H9 (cell line): ENCODE measurements at places on chromosomes 12 and 14.

DNA sequence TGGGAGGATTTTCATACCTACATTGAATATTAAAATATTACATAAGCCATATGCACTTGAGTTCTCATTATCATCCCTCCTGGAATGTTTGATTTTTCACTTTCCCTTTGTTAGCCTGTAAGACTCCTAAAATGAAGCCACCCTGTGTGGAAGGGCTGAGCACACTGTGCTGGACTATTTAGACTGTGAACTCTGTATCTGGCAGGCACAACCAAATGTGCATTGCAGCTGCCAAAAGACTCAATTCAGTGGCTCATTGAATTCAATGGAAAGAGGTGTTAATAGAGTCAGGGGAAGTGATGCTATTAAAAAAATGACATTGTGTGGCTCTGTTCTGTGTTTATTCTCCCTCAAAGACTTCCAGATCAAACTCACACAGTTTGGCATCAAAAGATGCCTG lies 111.1 kb downstream of the SMOC1 start:
- no peaks in the 10 kb centered on the region; the same call in 1 of the 2 replicates for H3K4me1 ChIP-seq
- H3K27me3 ChIP-seq: no peaks in the 10 kb centered on the region
- peaks cover 3% of the 10 kb centered on the region for H3K36me3 ChIP-seq
- no peak for DNase-seq
- no peak overlapping the region for H3K27ac ChIP-seq

DNA sequence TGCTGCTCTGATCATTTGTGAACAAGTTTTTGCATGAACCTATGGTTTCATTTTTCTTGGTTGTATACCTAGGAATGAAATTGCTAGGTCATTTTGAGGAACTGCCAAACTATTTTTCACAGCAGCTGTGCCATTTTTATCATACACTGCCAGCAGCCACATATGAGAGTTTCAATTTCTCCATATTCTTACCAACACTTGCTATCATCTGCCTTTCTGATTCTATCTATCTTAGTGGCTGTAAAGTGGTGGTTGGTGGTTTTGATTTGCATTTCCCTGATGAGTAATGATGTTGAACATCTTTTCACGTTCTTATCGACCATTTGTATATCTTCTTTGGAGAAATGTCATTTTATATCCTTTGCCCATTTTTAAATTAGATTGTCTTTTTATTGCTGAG lies 146.1 kb downstream of the C12orf75 start:
- H3K27me3 ChIP-seq: no peaks in the 10 kb centered on the region; the same call in 1 of the 2 replicates
- H3K27ac ChIP-seq: no peak overlapping the region
- H3K4me1 ChIP-seq: 0 out of 2 replicates have a peak, but pooled peaks cover 1% of the 10 kb centered on the region
- H3K36me3 ChIP-seq: no peaks in the 10 kb centered on the region
- no peak for DNase-seq
- no peak overlapping the region for H3K4me3 ChIP-seq

DNA sequence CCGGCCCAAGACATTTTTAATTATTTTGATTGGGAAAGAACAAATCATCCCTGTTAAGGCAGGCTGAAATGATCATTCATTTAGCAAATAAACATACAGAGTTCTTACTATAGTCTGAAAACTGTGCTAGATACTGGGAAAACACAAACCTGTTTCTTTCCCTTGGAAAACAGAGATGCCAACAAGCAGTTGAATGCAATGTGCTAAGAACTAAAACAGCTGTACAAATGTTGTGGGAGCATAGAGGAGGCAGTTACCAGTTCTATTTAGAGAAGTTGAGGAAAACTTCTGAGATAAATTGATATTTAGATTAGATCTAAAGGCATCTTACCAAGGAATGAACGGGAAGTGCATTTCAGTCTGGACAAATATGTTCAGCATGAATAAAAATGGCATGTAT lies 3.2 kb upstream of the NECAP1 start:
- DNase-seq: no peak
- H3K27me3 ChIP-seq: no peaks in the 10 kb centered on the region
- H3K4me1 ChIP-seq: no peaks in the 10 kb centered on the region; the same call in 1 of the 2 replicates
- no peaks in the 10 kb centered on the region for H3K36me3 ChIP-seq
- H3K4me3 ChIP-seq: no peak overlapping the region

DNA sequence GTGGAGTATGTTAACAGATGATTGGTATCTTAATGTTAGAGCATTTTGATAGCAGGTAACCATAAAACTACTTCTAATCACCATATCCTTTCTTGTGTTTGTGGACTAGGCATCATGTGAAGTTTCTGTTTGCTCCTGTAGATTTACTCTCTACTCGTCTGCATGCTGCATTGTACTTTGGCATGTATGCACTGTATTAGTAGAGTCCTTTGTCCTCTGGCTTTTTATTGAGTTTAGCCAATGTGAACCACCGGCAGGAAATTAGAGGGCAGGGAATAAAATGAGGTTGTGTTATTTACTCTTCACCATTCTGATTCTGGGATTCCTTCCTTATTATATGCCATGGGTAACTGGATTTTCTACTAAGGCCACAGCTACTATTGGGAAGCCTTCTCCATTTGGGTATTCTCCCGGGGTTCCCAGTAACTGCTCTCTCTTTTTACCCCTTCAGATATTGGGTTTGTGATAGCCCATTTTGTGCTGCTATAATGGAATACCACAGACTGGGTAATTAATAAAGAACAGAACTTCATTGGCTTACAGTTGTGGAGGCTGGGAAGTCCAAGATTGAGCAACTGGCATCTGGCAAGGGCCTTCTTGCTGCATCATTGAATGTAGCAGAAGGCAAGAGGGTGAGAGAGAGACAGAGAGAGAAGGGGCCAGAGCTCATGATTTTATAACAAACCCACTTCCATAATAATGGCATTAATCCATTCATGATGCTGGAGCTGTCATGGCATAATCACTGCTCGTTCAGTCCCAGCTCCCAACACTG lies 22.4 kb downstream of the FAM177A1 start:
- no peaks in the 10 kb centered on the region for H3K4me1 ChIP-seq
- no peak overlapping the region for H3K27ac ChIP-seq
- H3K36me3 ChIP-seq: peaks cover 32% of the 10 kb centered on the region
- no peak for DNase-seq
- H3K27me3 ChIP-seq: no peaks in the 10 kb centered on the region

GRCh38 chr14:28565345-28565744 lies 201.2 kb upstream of the FOXG1 start:
- no peaks in the 10 kb centered on the region for H3K36me3 ChIP-seq

- H3K27ac ChIP-seq: no peak overlapping the region
- H3K4me1 ChIP-seq: no peaks in the 10 kb centered on the region; the same call in 1 of the 2 replicates
- no peak overlapping the region for H3K4me3 ChIP-seq
These were observed 182.2 kb downstream of the AACS start for GRCh38 chr12:125247477-125247876.

DNA sequence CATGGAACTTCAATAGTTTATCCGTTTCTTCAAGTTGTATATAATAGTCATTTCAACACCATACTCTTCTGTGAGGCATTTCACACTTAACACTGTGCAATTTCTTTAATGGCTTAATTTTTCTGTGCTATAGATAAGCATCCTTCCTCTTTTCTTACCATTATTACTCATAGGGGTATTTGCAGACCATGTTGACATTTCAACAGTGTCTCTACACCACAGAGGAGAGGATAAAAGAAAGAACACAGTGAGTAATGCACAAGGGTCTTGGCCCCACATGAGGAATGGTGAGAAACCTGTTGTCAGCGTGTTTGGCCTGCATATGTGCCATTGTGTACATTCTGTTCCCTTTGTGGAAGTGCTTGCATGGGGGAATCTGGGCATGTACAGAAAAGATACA lies 421.5 kb upstream of the MDGA2 start:
- DNase-seq: no peak
- no peak overlapping the region for H3K4me3 ChIP-seq
- H3K27ac ChIP-seq: no peak overlapping the region
- no peaks in the 10 kb centered on the region for H3K4me1 ChIP-seq

DNA sequence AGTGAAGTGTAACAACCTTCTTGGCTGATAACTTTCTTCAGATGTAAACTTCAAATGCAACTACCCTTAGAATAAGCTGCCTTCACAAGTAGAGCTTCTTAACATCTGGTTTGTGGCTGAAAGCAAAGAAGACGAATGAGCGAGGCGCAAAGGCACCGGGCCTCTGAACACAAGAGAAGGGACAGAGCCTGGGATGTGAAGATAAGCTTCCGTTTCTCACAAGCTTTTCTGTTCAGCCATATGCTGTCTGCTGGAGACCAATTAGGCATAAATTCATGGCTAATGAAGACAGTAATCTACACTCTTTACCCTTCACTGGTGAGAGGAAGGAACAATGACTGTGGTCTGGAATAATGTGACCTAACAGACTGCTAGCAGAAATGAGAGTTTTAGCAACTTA lies 195.2 kb downstream of the ATXN7L3B start:
- no peak for DNase-seq
- no peaks in the 10 kb centered on the region for H3K27me3 ChIP-seq
- no peak overlapping the region for H3K27ac ChIP-seq
- no peaks in the 10 kb centered on the region for H3K36me3 ChIP-seq

DNA sequence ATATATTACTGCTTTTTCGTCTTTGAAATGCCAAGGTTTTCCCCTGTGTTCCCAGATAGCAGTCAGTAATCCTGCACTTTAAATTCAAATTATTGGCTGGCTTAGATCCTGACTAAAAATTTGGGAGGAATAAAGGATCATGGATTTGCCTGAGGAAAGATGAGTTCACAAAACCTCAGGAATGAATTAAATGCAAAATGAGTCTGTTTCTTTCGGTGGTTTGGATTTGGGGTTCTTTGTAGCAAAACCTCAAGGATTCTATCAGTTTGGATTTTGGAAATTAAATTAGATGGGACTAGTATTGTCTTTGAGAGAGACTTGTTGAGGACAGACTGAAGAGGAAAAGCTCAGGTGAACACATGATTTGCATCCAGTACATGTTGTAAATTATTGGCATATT lies 36.1 kb downstream of the PPFIBP1 start:
- H3K27ac ChIP-seq: no peak overlapping the region
- H3K4me3 ChIP-seq: no peak overlapping the region
- peaks cover 2% of the 10 kb centered on the region; the same call in 1 of the 2 replicates for H3K4me1 ChIP-seq
- H3K27me3 ChIP-seq: no peaks in the 10 kb centered on the region

DNA sequence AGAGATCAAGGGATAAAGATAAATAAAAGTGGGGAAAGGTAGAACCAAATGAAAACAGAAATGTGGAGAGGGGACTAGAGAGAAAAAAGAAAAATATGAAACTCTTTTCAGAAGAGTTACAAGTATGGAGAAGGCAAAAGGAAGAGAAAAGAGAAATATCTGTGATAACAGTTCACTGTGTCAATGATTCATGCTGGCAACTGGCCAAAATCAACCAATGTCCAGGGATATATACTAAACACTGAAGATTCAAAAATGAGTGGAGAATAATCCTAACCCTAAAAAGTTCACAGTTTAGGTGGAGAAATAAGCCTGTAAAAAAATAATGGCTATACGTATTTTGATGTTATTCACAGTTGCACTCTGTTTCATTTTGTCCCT lies 372.3 kb upstream of the KITLG start:
- no peak for DNase-seq
- H3K36me3 ChIP-seq: peaks cover 2% of the 10 kb centered on the region; the same call in 1 of the 2 replicates
- H3K27ac ChIP-seq: no peak overlapping the region
- no peak overlapping the region for H3K4me3 ChIP-seq

- no peak overlapping the region for H3K4me3 ChIP-seq
- no peak overlapping the region for H3K27ac ChIP-seq
- DNase-seq: no peak
- H3K4me1 ChIP-seq: peaks cover 4% of the 10 kb centered on the region; the same call in 1 of the 2 replicates
- H3K27me3 ChIP-seq: no peaks in the 10 kb centered on the region
These were observed 102.8 kb upstream of the BCAT1 start for GRCh38 chr12:25051656-25052195.

DNA sequence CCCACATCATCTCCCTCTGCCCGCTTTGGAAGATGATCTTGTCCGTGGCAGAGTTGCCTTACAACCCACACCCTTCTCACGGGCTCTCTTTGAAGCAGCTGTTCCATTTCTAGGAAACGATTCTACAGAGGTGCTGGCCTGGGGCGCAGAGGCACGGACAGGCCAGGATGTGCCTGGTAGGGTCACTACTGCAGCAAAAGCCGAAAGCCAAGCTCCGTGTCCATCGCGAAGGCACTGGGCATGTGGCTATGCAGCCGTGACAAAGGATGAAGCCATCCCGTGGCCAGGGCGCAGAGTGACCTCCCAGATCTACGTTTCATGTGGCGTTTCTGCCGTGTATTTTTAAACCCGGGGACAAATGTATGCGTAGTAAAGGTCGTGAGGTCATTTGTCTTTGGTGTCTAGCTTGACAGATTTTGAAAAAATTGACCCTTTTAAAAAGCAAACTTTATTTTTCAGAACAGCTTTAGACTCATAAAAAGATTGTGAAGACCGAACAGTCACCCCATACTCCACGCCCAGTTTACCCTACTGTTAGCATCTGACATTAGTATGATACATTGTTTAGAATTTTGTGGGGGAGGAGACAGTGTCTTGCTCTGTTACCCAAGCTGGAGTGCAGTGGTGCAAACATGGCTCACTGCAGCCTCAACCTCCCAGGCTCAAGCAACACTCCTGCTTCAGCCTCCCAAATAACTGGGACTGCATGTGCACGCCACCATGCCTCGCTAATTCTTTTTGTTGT lies 40.4 kb upstream of the NCOR2 start:
- no peak overlapping the region for H3K4me3 ChIP-seq
- no peaks in the 10 kb centered on the region for H3K27me3 ChIP-seq
- DNase-seq: no peak
- H3K27ac ChIP-seq: no peak overlapping the region
- peaks cover 2% of the 10 kb centered on the region; the same call in 1 of the 2 replicates for H3K4me1 ChIP-seq
